Activated T-helper 2 cell treated with anti-CD3 and anti-CD28 coated beads, Interferon-gamma antibody, Interleukin-2, Interleukin-4, amounts not matched to agents 10 μg/mL and 5 μg/mL and 100 μg/mL, durations not matched to agents 14 hours and 24 hours and 36 hours (primary cell): ENCODE measurements at places on chromosomes 11 and 22. TPM values are rescaled to one million over a fixed set of nuclear protein-coding genes. Genes with fewer than 3 reads are reported as not detected.

- H3K27ac ChIP-seq = peak overlapping the region; percentile 46
- peaks cover 88% of the 10 kb centered on the region for H3K4me1 ChIP-seq
- H3K4me3 ChIP-seq = peak overlapping the region; percentile 3
- no peak for DNase-seq
These were observed 93.7 kb downstream of the STIM1 start for GRCh38 chr11:3949125-3949524.

DNA sequence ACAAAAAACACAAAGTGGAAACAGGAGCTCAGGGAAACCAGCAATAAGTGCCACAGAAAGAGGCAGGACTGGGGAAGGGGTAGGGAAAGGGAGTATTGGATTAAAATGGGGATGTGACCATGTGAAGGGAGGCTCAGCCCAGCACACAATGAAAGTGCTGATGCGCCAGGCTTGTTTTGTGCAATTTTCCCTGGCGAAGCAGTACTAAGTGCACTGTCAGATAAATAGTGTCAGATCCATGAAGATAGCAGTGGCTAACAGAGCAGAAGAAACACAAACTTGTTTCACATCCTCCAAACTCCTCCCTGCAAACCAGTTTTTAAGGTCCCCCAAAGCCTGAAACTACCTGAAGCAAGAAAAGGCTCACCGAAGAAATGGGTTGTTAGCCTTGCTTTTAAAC lies 50.7 kb upstream of the RAPSN start:
- peak overlapping the region; percentile 39 for H3K27ac ChIP-seq
- no peak for DNase-seq
- H3K27me3 ChIP-seq = no peaks in the 10 kb centered on the region
- peaks cover 30% of the 10 kb centered on the region for H3K4me1 ChIP-seq

The SYT13 gene
- total RNA-seq = not detected in 2 replicates

The SCT gene
- total RNA-seq = not detected in 2 replicates

DNA sequence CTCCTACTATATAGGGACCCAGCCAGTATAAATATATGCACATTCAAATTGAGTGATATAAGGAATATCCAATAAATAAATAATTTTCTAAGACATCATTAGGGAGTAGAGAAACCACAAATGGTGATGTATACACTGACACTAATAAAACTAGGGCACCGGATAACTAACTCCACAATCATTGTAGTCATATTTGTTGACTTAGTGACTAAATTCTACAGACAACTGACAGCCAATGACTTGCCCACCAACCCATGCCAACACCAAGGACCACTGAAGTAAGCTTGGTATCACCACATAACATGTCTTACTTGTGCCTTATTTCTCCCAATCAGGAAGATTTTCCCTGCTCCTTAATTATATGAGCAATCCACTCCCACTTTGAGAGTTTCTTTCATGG lies 139.6 kb upstream of the TRPC6 start:
- H3K36me3 ChIP-seq = no peaks in the 10 kb centered on the region
- no peak overlapping the region for H3K27ac ChIP-seq
- no peak overlapping the region for H3K4me3 ChIP-seq
- H3K4me1 ChIP-seq = no peaks in the 10 kb centered on the region

GRCh38 chr11:3866206-3866605 lies 10.7 kb downstream of the STIM1 start:
- H3K4me3 ChIP-seq = peak overlapping the region; percentile 13
- no peaks in the 10 kb centered on the region for H3K27me3 ChIP-seq
- H3K4me1 ChIP-seq = peaks cover 76% of the 10 kb centered on the region
- peak overlapping the region; percentile 74 for H3K27ac ChIP-seq
- H3K36me3 ChIP-seq = peaks cover 34% of the 10 kb centered on the region

GRCh38 chr11:130819625-130820024 lies 96.7 kb downstream of the SNX19 start:
- H3K36me3 ChIP-seq = no peaks in the 10 kb centered on the region
- no peak for DNase-seq
- H3K27me3 ChIP-seq = no peaks in the 10 kb centered on the region
- H3K4me1 ChIP-seq = no peaks in the 10 kb centered on the region
- no peak overlapping the region for H3K4me3 ChIP-seq

The C22orf23 gene
- not detected in 2 replicates for total RNA-seq

The OR52A1 gene
- not detected in 2 replicates for total RNA-seq

The PRODH gene
- 0.50 and 0.94 TPM in 2 replicates for total RNA-seq
